Stimulated activated CD8-positive, alpha-beta memory T cell treated with anti-CD3 and anti-CD28 coated beads, Interleukin-12 subunit alpha, Interleukin-12 subunit beta, amount 100 ng/mL, for 1 hour (primary cell): ENCODE measurements at places on chromosomes 13 and 19.

DNA sequence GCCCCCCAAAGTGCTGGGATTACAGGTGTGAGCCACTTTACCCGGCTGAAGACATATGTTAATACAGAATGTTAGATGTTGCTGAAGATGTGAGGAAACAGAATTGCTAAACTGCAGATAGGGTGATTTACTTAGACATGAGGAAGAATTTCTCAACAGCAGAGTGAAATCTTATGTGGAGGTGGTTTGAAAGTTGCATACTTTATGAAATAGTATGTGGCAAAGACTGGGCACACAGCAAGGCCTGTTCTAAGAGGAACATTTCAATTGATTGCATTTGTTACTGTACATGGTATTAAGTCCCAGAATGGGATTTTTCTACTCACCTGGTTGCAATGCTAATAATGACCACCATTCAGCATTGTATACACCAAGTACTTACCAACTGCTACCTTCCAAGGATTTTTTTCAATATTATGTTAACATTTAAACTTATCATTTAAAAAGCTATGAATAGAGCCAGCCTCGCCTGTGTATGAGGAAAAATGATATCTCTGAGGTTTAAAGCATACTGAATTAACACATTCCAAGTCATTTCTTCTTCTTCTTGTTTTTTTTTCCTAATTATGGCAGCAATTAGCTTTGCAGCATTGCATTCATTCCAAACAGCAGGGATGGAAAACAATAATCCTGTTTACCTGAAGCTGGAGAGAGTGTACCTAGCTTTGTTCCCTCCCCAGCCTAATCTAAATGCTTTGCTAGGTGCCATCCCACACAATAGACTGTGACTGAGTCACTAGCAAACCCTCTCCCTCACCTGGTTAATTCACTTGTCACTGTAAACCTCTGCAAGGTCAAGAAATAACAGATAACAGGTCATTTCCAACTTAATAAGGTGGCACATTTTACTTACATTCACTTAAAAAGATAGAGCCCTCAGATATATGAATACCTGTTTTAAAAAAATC, 19.4 kb upstream of the KLF5 start:
- no peak for DNase-seq

GRCh38 chr13:101712026-101712348, 259.5 kb downstream of the ITGBL1 start:
- no peak for DNase-seq

DNA sequence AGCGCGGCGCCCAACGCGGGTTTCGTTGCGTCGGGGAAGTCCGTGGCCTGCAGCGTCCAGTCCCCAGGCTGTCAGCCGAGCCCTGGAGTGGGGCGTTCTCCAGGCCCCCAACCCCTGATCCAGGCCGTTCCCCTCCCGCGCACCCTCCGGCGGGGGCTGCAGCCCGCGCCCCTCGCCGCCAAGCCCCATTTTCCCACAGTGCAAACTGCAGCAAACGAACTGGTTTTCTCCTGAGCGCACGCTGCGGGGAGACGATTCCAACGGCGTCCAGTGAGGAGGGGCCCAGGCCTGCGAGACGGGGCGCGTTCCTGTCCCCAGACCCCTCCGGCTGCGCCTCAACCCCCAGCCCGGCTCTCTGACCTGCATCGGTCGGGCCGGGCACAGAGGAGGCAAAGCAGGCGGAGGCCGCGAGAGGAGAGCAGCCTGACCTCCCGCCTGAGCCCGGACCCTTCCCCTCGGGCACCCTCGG, 4.4 kb upstream of the ONECUT3 start:
- DNase-seq = no peak

GRCh38 chr13:94181461-94182107, 297.9 kb downstream of the DCT start:
- DNase-seq = no peak

DNA sequence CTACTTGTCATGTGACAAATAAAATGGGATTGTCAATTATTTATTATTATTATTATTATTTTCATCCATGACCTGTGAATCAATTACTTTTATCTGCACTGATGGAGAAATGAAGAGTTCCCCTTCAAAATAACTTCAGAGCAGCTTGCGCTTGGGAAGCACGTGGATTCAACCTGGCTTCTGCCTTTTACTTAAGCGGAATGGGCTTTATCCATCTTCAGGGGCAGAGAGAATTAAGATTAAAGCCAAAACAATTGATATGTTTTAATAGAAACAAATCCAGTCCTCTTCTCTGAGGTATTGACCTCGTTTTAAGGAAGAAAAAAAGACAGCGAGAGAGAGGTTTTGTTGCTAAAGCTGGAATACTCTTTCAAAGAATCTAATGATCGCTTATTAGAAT, 876 bp downstream of the SACS start:
- DNase-seq = no peak

- no peak for DNase-seq
Measured at GRCh38 chr19:35216833-35217648, 11.5 kb downstream of the FAM187B start.

DNA sequence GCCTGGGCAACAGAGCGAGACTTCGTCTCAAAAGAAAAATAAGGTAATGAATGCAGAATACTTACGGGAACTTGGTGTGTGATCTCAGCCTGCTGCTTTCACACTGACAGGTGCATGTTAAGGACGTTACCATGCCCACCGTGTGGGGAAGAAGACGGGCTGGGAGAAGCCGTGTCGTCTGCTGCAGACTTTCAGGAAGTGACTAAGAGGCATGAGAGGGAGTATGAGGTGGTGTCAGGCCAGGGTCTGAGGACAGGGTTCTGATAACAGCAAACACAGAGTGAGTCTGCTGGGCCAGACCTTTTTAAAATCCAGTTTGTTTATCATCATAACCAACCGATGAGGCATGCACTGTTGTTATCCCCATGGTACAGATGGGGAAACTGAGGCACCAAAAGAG, 13.6 kb upstream of the GALP start:
- no peak for DNase-seq
